ENCODE measurements at places on chromosomes 13 and 19. TPM values are rescaled to one million over a fixed set of nuclear protein-coding genes. Genes with fewer than 3 reads are reported as not detected.

FGF14 gene
- 0.34 TPM for total RNA-seq

MAG gene
- total RNA-seq: not detected

SHC2 gene
- 11.3 TPM for total RNA-seq

OR7A5 gene
- not detected for total RNA-seq

ZNF234 gene
- total RNA-seq: 15.7 TPM

LHFPL6 gene
- 62.8 TPM for total RNA-seq

FFAR3 gene
- not detected for total RNA-seq

PBX4 gene
- 0.05 TPM for total RNA-seq

TPTE2 gene
- not detected for total RNA-seq

ZNF222 gene
- total RNA-seq: 7.5 TPM

Measured in dermis blood vessel endothelial cell (primary cell).